NCI-H1694 (cell line): ENCODE measurements at places on chromosomes 5 and 9.

DNA sequence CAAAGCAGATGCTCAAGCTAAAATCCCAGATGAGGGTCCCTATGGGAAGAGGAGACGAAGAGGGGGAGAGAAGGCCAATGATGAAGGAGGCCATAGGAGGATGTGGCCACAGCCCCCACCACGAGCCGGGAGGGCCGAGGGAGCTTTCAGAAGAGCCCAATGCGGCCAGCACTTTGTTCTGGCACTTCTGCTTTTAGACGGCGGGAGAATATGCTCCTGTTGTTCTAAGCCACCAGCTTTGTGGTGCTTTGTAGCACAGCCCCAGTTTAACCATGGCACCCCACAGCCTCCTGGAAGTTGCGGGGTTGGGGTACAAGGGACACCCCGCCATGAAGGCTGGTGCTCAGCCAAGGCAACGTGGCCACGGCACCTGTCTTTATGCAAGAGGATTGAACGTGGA lies 33.4 kb downstream of the LPCAT1 start:
- no peak for DNase-seq

GRCh38 chr5:10600626-10601245 lies 36.9 kb downstream of the ANKRD33B start:
- peak; percentile 35 for DNase-seq

GRCh38 chr9:99820685-99821395 lies 845 bp upstream of the NR4A3 start:
- no peak for DNase-seq

GRCh38 chr5:129459777-129460671 lies at the start of gene ADAMTS19:
TSS of gene ADAMTS19 (plus strand) at chr5:129460298. CDS start at chr5:129460392, 94 bp downstream.
- DNase-seq = no peak

- no peak for DNase-seq
Measured at GRCh38 chr5:42691413-42691937, 65.1 kb upstream of the CCDC152 start.

- no peak for DNase-seq
Measured at GRCh38 chr9:20312732-20313131, 309.6 kb downstream of the MLLT3 start.

DNA sequence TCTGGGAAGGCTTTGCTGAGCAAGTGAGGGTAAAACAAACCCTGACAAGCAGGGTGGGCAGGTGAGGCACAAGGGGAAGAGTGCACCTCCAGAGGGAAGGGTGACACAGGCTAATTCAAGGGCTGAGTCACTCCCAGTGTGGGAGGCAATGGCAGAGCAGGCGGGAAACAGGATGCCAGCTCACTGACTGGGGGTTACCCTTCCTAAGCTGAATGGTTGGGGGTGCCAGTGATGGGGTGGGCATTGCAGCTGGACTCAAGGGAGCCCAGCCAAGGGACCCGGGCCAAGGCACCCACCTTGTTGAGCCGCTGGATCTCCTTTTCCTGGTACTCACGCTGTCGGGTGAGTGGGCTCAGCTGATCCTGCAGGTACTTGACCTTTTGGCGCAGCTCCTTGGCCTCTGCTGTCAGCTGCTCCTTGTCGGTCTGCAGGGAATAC lies 18.4 kb downstream of the GPX3 start:
- DNase-seq = no peak

- DNase-seq = no peak
Measured at GRCh38 chr9:131579789-131580211, 34.5 kb downstream of the PRRT1B start.

DNA sequence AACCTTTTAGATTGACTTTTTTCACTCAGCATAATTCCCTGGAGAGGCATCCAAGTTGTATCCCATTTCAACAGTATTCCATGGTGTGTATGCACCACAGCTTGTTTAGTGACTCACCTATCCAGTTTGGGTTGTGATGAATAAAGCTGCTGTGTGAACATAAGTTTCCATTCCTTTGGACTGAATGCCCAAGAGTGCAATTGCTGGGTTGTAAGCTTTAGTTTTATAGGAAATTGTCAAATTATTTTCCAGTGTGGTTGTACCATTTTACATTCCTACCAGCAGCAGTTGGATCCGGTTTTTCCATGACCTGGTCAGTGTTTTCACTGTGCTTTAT lies 60.9 kb upstream of the TMED7 start:
- DNase-seq = no peak

- no peak for DNase-seq
Measured at GRCh38 chr5:1294835-1295649, at the start of gene TERT. TSS of gene TERT (minus strand) at chr5:1295068. CDS start at chr5:1294989, 79 bp downstream.

- DNase-seq = no peak
Measured at GRCh38 chr5:136998854-136999357, 500.2 kb downstream of the SPOCK1 start.

DNA sequence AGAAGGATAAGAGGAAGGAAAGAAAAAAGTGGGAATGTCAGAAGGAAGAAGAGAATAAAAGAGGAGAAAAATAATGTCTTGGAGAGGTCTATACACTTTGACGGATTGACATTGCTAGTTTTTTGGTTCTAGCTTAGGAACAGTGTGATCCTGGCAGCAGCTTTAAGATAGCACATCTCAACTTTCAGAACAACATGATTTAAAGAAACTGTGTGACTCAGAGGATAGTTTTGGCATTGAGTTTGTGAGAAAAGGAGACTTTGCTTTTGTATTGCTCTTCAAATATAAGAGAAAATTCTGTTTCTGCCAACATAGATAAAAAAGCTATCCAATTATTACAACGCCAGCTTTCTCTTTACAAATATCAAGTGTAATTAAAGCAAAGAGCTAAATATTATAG lies 260.7 kb upstream of the ARRDC3 start:
- DNase-seq = no peak

GRCh38 chr9:23538067-23538402 lies 288.0 kb downstream of the ELAVL2 start:
- no peak for DNase-seq

GRCh38 chr9:108864446-108864845 lies 2.4 kb downstream of the ACTL7A start:
- no peak for DNase-seq

DNA sequence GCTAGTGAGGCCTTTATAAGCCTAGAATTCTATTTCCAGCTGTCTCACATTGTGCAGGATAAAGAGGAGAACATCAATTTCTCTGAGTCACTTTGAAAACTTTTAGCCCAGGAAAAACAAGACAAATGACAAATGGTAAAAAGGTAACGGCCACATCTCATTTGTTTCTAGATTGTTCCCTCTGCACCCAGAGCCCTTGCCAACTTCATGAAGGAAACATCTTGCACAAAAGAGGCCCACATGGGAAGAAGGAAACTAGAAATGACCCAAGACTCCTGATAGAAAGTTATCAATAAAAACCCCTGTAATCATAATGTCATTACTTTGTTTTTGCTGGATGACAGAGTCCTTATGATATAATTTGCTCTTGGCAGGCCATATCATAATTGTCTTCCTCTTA lies 5.3 kb downstream of the DPYSL3 start:
- DNase-seq = no peak

DNA sequence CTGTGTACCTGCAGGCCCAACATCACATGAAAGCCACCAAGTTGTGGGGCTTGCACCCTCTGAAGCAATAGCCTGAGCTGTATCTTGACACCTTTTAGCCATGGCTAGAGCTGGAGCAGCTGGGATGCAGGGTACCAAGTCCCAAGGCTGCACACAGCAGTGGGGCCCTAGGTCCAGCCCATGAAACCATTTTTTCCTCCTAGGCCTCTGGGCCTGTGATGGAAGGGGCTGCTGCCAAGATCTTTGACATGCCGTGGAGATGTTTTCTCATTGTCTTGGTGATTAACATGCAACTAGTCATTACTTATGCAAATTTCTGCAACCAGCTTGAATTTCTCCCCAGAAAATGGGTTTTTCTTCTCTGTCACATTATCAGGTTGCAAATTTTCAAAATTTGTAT lies 387.2 kb upstream of the RIOK2 start:
- no peak for DNase-seq

- no peak for DNase-seq
Measured at GRCh38 chr5:11364531-11364930, 539.7 kb downstream of the CTNND2 start.

DNA sequence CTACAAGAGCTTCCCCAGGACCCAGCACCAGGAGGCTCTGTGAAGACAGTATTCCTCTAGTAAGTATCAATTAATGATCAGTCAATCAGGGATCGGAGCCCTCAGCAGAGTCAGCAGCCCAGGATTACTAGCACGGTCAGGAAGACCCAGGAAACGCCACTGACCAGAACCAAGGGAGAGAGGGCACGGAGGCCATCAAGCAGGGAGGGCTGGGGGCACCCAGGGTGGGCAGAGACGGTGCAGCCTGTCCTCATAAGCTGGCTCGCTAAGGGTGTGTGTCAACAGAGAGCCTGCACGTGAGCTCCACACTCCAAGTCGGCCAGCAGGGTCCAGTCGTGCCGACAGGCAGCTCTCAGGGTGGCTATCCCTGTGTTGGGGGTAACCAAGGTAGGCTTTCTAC lies 29.0 kb downstream of the VAV2 start:
- no peak for DNase-seq

DNA sequence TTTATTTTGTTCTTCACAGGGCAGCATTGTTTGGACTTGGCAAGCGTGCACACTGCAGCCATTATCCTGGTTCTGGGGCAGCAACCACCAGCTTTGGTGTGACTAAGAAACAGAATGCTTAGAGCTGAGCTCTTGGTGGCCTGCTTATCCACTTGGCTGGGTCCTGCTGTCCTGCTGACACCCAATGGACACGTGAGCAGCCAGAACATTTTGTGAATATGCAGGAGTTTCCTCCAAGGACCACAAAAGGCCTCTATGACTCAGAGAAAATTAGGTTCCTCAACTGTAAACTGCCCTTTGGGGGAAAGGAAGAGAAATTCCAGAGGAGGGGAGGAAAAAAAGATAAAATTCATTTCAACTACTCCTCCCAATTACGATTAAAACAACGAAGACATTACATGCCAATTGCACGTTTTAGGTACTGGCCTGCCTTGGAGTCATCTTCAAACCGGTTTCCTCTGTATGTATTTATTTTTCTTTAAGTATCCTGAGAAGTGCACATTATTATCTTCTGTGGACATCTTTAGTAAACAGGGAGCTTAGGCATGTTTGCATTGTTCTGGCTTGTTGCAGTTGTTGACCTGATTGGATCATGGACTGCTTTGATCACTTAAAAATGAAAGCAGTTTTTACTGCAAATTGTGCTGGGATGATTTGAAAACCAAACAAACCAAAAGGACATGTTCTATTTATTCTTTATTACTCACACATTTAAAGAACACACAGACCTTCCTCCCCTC lies 82.3 kb upstream of the TLE4 start:
- no peak for DNase-seq

- no peak for DNase-seq
Measured at GRCh38 chr5:16265141-16265540, 85.5 kb upstream of the MARCHF11 start.

- no peak for DNase-seq
Measured at GRCh38 chr5:123350742-123351141, 72.5 kb downstream of the CEP120 start.

GRCh38 chr5:150105928-150106615 lies 19.7 kb upstream of the CSF1R start:
- DNase-seq = no peak

GRCh38 chr5:535846-536698 lies 11.8 kb upstream of the SLC9A3 start:
- no peak for DNase-seq

- no peak for DNase-seq
Measured at GRCh38 chr5:10195301-10195700, 54.4 kb downstream of the ATPSCKMT start.

DNA sequence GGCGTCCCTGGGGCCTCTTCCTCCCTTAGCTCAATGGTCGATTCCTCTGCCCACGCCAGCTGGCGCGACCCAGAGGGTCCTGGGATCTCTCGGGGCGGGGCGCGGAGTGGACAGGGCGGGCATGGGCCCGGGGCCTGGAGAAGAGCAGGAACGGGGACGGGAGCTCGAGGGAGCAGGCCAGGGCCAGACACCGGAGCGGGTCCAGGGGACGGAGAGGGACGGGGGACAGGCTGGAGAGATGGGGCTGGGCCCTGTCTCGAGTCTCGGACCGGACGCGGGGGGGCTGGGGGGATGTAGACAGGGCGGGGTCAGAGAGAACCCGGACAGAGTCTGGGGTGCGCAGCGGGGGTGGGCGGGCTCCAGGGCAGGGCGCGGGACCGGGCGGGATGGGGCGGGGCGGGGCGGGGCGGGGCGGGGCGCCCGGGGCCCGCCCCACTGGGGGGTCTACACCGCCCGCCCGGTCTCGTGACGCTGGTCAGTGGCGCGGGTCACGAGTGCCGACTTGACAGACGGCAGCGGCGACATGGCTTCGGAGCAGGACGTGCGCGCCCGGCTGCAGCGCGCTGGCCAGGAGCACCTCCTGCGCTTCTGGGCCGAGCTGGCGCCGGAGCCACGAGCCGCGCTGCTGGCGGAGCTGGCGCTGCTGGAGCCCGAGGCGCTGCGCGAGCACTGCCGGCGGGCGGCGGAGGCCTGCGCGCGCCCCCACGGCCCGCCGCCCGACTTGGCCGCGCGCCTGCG lies at the start of gene UAP1L1:
TSS of gene UAP1L1 (plus strand) at position 508 of the 738 bp plus-strand sequence. CDS start at position 524, 16 bp downstream.
- no peak for DNase-seq

DNA sequence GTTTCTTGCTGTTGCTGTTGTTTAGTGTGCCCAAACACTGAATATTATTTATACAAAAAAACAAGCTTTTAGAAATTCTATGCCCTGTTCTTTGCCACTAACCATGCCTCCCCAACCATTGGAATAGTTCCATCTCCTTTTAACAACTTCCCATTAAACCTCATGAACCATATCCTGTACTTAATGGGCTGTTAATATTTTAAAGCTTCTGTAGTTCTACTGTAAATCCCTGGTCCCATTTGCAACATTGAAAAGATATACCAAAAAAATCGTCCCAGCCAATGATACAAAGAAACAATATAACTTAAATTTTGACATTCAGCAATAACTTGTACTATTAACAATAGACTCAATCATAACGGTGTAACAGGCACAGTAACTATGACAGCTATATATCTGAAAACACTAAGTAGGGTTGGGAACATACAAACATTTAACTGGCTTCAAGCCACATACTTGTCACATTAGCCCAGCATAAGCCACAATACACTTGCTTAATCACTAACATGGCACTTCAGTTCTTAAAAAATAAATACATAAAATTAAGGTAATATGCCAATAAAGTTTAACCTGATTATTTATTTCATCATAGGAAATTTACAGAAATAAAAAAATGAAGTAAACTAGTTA lies 86.1 kb downstream of the ADAMTS6 start:
- DNase-seq = no peak

DNA sequence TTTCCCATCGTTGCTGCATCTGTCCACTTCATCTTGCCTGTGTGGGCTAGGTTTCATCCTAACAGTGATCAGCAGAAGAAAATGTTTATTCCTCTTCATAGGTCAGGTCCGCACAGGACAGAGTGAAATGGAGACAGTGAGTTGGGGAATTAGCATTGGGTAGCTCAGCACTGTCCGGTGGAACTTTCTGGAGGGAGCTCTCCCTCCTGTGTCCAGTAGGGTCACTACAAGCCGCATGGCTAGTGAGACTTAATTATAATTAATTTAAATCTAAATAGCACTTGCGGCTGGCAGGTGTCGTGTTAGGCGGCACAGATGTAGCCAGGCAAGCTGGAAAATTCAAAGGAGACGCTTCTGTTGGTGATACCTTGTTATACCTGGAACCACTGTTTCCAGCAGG lies 48.4 kb downstream of the CFAP77 start:
- DNase-seq = no peak
